Fibroblast of skin of left quadriceps (primary cell): ENCODE measurements at places on chromosomes 2 and 18.
A peak's percentile ranks its signal among the peaks of the same experiment; 100 is the strongest.

- no peak for DNase-seq
Observed at GRCh38 chr2:69559442-69560146, 83.9 kb downstream of the AAK1 start.

DNA sequence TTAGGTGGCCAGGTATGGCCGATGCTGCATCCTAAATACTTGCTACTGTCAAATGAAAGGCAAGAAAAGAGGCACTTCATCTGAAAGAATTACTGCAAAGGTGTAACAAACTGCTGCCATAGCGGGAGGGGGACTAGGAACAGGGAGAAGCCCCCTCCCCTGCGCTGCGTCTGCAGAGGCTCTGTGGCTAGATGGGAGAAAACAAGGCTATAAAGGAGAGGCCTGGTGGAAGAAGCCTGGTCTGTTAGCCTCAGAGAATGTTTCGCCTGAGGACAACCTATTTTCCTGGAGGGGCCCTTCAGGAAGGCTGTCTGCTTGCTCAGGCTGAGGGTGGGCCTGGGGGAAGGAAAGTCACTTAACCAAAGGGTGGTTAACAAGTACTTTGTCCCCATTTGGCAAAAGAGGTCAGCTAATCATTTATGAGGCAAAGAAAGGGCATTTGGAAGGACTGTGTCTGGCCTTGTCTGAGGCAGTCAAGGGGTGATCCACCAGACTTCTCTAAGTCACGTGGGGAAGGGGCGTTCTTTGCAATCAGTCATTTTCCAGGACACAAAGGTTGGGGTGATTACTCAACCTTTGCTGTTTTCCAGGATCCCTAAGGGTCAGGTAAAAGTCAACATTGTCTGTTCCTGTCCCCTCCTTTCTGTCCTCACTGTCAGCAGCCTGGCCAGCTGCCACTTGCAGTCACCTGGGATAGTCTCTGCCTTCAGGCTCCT lies 103.0 kb upstream of the TMEM200C start:
- DNase-seq: no peak

DNA sequence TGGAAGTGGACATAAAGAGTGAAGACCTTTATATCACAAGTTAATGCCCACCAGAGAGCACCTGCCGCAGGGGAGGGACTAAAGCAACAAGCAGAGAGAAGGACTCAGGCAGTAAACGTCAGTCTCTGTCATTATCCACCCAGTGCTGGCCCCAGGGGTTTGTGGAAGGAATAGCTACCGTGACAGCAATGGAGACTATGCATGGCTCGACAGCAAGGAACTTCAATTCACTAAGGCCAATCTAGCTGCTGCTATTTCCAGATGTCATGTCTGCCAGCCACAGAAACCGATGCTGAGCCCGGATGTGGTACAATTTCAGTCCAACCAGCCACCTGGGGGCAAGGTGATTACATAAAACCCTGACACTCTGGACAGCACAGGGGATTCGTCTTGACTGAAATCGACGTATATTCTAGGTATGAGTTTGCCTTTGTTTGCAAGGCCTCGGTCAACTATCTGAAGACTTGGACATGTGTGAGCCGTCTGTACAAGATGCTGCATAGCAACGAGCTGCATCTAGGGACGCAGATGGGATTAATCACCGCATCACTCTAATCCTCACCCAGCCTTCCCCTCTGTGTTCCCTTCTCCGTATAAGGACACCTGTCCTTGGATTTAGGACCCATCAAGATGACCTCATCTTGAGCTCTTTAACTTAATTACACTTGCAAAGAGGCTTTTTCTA lies 154.1 kb upstream of the SH3BP4 start:
- DNase-seq: peak; percentile 25

DNA sequence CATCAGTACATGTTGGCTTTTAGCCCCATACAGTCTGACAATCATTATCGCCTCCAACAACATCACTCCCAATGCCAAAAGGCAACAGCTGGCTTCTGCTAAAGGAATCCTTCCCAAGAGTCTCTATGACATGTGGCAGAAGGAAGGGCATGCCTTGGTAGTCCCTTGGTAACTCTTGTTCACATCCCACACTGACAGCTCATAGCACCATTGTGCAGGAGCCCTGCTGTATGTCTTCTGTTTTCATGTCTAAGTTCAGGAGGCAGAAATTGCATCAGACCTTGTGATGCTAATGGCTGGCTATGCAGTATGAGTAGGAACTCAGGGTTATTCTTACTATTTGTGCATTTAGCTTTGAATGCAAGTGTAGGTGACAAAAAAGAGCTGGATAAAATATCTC lies 392.1 kb downstream of the PTH2R start:
- DNase-seq: no peak

DNA sequence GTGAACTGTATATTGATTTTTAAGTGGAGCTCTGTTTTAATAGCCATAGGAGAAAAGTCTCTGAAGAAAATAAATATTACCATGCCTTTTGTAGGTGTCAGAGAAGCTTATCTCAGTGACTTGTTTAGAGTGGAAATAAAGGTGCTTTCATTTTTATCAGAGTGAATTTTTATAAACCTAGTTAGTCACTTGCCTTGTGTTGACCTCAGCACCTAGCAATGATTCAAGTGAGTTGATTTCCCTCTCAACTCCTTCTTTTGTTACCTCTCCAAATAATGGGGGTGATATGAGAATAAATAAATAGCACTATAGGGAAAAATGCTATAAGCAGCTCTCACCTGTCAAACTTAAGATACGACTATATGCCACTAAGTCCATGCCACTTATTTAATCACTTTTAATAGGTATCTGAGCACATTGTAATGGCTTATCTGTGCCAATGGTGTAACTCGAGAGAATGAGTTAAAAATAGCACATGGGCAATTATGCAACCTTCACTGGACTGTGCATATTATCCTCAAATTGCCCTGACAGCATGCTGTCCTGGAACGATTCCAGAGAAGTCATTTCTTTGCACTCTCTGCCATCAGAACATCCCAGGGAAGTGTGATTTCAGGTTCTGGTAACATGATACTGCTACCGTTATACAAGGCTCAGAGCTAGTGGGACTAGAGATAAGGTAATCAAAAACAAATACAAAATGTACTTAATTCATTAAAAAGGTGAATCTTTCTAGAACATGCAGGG lies 290.8 kb downstream of the CCDC85A start:
- peak; percentile 33 for DNase-seq

DNA sequence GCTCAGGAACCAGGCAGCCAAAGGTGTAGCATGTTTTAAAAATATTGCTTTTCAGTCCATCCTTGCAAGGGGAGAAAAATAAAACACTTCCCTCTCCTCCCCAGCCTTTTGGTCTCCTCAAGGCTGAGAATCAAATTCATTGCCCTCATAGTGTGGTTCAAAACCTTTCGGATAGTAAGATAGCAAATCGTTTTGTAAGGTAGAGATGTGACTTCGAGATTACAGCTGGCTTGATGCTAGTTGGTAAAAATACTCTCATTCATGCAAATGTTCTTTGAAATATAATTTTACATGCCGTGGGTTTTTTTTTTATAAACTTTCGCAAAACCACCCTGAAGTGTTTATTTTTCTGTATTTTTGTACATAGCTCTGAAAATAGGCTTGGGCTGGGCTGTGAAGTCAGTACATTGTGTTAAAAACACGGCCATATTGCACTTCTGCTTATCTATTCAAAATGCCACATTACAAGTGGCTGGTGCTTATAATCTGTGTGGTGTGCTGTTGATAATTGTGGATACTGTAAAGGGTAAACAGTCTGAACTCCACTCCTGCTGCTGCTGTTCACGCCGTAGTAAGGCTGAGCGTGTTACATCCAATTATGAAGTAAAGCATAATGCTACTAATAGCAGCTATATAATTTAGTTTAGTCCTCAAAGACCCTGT lies 172.0 kb upstream of the SIX3 start:
- no peak for DNase-seq

- no peak for DNase-seq
Observed at GRCh38 chr2:7424481-7424880, 507.3 kb downstream of the RNF144A start.

DNA sequence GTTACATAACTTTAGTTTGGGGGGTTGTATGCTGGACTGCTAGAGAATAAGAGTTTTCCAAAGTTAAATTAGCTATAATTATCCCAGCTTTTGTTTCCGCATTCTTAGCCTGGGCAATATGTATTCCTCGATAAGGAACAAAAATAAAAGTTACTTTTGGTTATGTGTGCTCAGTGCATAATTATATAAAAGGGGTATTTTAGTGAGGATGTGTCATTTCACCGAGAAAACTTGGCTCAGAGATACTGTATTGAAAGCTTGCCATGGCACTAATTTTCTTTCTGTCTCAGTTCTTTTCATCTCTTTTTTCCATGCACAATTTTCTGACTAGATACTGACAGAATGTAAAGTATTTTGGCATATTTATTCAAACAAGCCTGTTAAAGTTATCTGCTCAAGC lies 28.2 kb downstream of the ARHGAP15 start:
- DNase-seq: no peak

- DNase-seq: peak; percentile 91
Observed at GRCh38 chr2:68971591-68972231, 2.7 kb upstream of the GKN1 start.

- DNase-seq: no peak
Observed at GRCh38 chr2:85468704-85469349, 50.3 kb downstream of the SH2D6 start.

DNA sequence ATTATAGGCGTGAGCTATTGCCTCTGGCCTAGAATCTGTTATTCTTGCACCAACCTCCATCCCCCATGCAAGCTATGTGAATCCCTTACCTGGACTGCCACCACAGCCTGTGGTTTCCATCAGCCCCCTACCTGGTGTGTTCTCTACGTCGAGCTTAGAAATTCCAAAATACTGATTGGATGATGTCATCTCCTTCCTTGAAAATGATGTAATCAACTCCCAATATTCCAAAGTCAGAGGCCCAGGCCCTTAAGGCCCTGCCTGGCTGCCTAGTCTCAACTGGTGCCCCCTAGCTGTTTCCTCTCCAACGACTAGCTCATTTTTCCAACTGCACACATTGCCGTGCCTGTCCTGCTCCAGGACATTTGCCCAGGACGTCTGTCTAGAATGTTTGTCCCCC lies 41.3 kb upstream of the GBX2 start:
- no peak for DNase-seq

GRCh38 chr18:13318731-13319501 lies 100.4 kb downstream of the LDLRAD4 start:
- no peak for DNase-seq

DNA sequence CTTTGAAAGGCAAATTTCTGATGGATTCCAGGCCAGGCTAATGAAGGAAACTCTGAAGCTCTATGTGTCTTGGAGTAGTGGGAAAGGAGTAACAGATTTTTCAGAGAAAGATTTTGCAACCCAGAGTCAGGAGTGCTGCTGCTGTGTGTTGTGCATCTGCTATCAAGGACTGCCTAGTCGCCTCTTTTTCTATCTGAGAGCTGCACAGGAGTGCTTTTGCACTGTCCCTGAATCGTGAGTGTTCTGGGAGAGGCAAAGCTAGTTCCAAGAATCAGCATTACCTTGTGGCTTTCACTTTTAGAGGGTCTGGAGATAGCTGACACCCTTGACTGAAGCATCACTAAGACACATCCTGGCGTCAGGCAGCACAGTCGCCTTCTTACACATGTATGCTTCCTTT lies 336.4 kb downstream of the PARD3B start:
- DNase-seq: no peak

DNA sequence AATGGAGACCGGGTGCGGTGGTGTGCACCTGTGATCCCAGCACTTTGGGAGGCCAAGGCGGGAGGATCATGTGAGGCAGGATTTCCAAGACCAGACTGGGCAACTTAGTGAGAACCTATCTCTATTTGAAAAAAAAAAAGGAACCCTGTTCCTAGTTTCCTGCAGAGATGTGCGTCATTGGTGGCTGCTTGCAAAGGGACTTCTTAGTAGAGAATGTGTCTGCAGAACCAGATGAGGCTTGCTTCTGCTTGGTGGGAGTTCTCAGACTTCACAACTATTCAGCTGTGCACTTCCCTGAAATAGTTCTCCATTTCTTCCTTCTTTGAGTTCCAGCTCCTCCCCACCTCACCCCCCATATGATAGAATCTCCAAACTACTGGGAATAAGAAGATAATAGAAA lies 22.3 kb downstream of the ZCCHC2 start:
- DNase-seq: no peak

DNA sequence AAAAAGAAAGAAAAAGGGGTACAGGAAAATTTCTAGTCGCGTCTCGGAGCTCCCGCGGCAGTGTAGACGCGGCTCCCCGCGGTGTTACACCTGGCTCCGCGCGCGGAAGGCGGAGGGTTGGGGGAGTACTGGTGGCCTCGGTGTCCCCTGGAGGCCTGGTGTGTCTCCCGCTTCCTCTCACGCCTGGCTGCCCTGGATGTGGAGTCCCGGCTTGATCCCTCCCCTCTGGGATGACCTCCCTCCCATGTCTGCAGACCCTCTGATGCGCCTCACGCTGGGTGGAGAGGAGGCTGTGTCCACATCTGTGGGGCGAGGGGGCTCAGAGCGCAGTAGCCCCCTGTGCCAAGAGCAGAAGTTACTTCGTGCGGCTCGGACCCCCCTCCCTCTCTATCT lies 1.2 kb downstream of the KIF5C start:
- DNase-seq: no peak

GRCh38 chr2:139160836-139161235 lies 380.6 kb upstream of the NXPH2 start:
- peak; percentile 36 for DNase-seq

- no peak for DNase-seq
Observed at GRCh38 chr2:201786471-201786870, 5.7 kb upstream of the ALS2 start.

GRCh38 chr2:130891966-130892365 lies 55.3 kb downstream of the ARHGEF4 start:
- no peak for DNase-seq

DNA sequence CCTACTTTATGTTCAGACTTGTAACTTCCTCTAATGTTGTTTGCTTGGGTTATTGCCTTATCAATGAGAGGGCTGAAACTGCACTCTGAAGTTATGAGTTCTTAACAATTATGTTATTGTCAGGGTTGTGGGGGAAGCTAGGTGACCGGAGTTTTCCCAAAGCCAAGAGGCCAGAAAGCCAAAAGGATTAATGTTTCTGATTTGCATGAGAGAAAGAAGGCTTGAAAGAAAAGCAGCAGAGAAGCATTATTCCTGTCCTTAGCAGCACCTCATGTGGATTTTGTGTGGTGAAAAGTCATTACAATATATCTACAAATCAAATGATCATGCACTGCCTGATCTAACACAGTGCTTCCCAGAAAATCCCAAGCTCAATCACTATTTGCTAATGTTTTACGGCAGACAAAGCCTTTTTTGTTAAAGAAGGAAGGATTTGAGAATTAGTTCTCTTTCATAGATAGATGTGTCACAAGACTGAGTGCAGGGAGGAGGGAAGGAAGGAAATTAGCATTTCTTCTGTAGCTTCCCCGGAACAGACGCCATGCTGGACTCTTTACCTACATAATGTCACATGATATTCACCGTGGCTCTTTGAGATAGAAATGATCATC lies 203.2 kb downstream of the ALK start:
- DNase-seq: no peak

GRCh38 chr18:59249199-59249774 lies 24.0 kb downstream of the RAX start:
- peak; percentile 74 for DNase-seq

DNA sequence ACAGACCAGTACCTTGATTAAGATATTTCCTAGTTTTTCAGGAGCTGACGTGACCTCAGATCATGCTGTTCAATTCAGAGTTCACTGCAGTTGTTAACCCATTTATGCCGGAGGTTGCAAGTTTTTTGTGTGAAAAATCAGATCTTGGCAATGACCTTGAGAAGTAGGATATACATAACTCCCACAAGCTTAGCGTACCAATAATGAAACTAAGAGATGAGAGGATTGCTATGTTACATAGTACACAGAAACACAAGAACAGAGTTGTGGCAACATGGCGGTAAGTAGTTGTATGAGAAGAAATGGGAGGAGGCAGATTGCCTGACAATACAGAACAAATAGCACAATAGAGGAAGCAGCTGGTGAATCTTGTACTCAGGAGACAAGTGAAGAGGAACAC lies 39.1 kb downstream of the PPIG start:
- DNase-seq: no peak

- no peak for DNase-seq
Observed at GRCh38 chr2:209125291-209125690, 298.6 kb upstream of the MAP2 start.
